Nucleus accumbens (tissue), 56 donors: ENCODE measurements at places on chromosomes 3 and 15.

GRCh38 chr15:41480396-41481140, 13.1 kb upstream of the ITPKA start:
- DNase-seq, result no peak

DNA sequence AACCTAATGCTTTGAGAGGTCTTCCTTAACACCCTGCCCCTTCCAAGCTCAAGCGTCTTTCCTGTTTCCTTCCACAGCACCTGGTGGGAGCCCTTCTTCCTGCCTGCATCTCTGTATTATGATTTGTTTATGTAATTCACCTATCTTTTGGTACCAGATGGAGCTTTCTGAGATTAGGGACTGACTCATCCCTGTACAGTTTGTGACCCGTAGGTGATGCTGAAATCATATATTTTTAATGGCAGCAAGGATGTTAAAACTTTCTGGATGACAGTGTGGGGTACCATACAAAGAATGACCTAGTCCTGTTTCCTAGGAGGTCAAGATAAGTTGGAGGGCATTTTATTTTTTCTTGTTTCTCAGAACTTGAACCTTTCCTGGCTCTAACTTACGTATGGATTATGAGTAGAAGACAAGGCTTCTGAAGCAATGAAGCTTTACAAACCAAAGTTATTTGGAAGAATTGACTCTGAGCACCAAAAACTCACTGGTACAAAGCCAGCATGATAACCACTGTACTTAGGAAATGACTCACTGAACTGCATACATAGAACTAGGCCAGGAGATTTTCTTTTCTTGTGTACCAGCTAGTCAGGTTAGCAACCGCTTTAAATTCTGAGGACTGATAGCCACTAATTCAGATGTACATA, 46.6 kb downstream of the HHLA2 start:
- no peak for DNase-seq

GRCh38 chr3:59127071-59127470, 77.2 kb upstream of the CFAP20DC start:
- no peak for DNase-seq

DNA sequence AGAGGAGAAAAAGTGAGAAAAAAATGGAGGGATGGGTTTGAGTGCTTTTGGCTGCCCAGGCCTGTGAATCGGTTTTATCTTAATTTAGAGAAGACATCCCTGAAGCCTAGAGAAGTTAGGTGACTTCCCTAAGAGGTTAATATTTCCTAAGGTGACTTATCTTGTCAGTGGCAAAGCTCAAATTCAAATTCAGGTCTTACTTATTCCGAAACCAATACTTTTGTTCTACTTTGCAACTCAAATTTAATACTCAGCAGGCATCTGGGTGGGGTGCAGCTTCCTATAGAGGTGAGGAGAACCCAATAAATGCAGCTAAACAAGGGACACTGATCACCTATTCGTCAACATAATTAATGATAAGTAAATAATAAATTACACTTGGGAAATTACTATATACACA, 54.9 kb upstream of the MYRIP start:
- no peak for DNase-seq

- DNase-seq, result no peak
Observed at GRCh38 chr15:67862750-67863441, 23.1 kb upstream of the RNU6-1 start.

DNA sequence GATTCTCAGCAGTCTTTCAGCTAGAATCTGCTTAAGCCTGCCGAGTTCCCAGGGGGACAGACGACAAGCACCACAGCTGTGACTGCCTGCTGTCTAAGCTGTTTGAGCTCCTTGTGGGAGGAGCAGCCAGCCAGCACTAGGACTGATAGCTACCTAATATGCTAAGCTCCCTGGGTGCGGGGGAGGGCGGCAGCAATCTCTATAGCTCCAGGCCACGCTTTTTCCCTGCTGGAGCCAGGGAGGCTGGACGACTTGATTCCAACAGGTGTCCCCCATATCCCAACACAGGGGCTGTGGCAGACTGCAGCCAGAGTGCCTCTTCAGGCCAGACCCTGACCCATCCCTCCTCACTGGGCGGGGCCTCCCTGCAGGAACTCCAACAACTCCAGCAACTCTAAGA, 134.1 kb upstream of the ARPP21 start:
- DNase-seq, result no peak

DNA sequence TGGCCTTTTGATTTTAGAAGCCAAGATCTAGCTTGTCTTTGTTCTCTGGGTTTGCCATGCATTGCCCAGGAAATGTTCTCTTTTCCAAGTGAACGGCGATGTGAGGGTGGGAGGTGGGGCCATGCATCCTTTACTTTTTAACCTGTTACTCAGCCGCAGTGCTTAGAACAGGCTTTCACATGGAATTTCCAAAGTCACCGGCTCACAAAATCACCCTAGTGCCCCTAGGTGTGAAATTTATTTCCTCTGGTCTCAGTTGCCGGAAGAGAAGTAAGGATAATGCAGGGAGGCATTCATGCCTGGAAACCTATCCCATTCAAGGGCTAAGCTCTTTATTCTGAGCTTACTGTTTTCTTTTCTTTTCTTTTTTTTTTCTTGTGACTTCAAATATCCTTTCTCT, 93.2 kb downstream of the CACNA2D3 start:
- no peak for DNase-seq

DNA sequence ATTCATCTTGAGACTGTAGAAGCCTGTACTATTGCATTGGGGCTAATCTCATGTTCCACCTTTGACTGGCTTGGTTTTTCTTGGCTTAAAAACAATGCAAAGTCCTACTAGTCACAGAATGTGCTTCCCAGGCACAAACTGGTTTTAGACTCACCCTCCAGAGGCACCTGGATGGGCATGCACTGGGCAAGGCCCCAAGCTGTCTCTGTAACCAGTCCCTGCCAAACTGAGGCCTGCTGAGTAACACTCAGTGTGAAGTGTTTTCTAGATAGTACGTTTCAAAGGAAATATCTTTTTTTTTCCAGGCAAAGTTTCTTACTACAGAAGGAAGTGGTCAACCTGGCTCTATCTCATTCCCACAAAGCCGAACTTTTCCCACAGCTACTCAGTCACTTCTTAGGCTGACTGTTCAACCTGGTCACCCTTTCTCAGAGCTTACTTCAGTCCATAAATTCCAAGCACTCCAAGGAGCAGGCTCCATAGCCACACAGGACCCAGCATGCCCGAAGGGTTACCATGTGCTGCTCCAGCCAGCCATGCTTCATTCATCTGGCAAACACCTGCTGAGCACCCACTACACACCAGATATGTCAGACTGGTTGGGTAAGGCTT, 57.4 kb downstream of the NPTN start:
- no peak for DNase-seq

- peak; percentile 40 for DNase-seq
Observed at GRCh38 chr3:181454451-181455027, 257.2 kb upstream of the SOX2 start.

- no peak for DNase-seq
Observed at GRCh38 chr3:64945171-64945729, 257.4 kb upstream of the ADAMTS9 start.

DNA sequence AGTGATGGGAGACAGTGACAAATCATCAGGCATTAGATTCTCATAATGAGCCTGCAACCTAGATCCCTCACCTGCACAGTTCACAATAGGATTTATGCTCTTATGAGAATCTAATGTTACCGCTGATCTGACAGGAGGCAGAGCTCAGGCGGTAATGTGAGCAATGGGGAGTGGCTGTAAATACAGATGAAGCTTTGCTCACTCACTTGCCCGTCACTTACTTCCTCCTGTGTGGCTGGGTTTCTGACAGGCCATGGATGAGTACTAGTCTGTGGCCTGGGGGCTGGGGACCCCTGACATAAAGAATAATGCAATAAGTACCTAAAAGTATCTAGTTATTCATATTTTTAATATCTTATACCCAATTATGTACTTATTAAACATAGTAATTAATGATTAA, 15.6 kb downstream of the IQCB1 start:
- DNase-seq, result no peak

DNA sequence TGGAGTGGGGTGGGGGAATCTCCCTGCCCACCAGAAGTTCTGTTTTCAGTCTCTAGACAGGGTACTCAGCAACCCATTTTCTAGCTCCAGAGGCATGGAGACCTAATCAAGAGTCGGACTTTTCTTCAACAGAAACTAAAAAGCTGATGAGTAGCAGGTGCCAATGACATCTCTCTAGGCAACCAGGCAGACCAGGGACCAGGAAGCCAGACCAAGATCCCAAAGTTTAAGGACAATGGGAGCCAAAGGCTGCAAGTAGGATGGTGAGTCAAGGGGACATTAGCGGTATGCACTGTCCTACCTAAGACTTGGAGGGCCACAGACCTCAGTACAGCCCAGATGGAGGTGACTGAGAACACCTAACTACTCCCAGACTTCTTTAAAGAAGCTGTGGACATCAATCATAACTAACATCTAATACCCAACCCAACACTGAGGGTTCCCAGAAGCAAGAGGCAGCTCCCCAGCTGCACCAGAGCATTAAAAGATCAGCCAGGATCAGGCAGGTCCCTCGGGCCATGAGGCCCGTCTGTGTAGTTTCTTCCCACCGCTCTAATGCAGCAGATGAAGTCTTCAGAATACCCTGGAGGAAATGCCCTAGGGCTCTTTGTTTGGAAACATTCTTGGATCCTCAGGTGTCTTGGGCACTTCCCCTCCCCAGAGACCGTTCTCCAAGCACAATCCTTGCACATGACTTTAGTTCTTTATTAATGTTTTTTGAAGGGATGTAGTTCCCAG, 979 bp downstream of the CCDC71 start:
- no peak for DNase-seq
